ENCODE measurements at places on chromosomes 7 and 10. TPM values are rescaled to one million over a fixed set of nuclear protein-coding genes. Genes with fewer than 3 reads are reported as not detected.

DNA sequence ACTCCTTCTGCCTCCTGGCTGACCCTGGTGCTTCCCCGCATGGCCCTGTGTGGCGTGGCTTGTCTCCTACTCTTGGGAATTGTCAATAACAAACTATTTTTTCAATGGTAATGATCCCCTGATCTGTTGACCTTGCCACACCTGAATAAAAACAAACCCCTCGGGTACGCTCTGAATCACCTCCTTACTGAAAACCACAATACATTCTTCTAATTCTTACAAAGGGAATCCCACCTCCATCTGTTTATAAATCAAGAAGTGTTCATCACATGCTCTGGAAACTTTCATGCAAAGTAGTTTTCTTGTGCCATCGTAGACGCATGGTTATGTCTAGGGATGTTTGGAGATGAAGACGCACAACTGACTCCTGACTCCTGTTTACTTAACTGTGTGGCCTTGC is 245.8 kb downstream of the FRMD4A start:
- no peak for DNase-seq

- DNase-seq, result no peak
Measured at GRCh38 chr10:24951201-24952142, 934 bp downstream of the PRTFDC1 start.

The GHRHR gene
- not detected for total RNA-seq

DNA sequence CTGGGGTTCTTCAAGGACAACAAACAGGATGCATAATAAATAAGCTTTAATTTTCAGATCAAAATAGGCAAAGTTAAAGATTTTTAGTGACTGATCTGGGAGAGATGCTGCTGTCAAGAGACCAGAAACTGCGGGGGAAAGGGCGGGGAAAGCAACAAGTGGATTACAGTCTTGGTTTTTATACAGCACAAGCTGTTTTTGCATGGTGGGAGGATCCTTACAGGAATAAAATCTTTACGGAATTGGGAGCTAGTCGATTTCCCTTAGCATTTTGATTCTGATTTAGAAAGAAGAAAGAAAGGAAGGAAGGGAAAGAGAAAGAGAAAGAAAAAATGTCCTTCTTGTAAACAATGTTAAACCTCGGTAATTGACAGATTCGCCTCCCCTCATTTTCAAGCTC is 242.3 kb upstream of the SP8 start:
- no peak for DNase-seq

GRCh38 chr7:42065015-42065414 is 172.0 kb downstream of the GLI3 start:
- DNase-seq, result no peak

DNA sequence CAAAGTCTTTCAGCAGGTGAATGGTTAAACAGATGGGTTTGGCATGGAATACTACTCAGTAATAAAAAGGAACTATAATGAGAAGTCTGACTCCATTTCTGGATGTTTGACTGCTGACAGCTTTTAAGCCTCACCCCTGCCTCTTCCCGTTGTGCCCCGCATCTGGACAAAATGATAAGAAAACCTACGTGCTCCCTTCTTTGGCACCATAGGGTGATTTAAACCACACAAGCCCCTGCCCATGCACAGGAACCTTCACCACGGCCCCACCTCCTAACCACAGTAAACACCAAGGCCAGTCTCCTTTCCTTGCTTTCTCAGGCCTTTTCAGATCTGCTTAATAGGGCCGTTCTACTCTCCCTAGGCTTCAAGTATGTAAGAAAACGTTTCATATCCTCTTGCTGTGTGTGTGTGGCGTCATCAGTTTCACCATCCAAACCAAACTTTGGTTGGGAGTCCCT is 47.1 kb upstream of the UBN2 start:
- no peak for DNase-seq

The BHLHA15 gene
- 0.57 TPM for total RNA-seq

GRCh38 chr10:122323941-122324675 is 50.4 kb upstream of the PLEKHA1 start:
- no peak for DNase-seq

DNA sequence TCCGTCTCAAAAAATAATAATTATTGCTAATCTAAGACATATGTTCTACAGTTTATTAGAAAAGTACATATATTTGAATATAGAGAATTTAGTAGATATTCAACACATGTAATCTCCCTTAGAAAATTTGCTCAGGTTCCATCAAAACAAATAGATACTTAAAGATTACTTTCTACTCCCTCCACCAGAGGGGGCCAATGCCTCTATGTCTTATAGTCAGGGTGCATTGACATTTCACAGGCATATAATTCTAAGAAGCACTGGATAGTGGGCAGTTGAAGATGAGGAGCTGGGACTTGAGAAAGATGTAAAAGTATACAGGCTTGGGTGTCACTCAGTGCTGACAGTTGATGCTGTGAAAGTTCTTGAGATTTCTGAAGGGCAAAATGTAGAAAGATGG is 301.6 kb upstream of the HPS1 start:
- no peak for DNase-seq

GRCh38 chr7:151248346-151249033 is at the start of gene SMARCD3:
SMARCD3 (minus strand) TSS chr7:151248694; CDS start chr7:151248562, 132 bp downstream.
- no peak for DNase-seq

GRCh38 chr10:80537086-80537735 is 491 bp upstream of the SH2D4B start:
- no peak for DNase-seq

DNA sequence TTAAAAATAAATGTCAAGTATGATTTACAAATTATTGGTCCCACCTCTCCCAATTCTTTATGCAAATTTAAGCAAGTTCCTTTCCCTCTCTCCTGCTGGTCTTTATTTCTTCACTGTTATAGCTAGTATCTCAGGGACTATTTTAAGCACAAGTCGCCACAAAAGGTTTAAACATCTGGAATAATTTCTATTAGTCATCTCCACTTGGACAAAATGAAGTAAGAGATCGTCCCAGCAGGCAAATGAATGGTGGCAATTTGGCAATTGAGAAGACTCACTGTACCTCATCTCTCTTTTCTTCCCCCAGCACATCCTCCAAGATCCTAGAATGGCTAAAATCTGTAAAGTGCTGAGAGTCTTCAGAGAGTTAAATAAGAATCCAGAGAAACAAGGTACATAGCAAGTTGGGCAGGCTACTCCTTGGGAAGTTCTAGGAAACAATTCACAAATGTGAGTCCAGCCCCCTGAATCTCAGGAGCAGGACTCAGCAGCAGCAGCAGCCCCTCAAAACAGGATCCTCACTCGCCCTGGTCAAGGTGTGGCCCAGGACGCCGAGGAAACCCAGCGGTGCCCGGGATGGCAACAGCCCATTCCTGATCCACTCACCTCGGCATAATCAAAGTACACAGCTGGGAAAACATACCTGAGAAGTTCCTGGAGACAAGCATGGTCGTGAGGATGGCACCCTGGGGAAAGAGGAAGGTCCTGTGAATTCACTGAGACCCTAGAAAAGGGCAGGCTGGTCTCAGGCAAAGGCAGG is 30.3 kb upstream of the NDST2 start:
- DNase-seq, result no peak

DNA sequence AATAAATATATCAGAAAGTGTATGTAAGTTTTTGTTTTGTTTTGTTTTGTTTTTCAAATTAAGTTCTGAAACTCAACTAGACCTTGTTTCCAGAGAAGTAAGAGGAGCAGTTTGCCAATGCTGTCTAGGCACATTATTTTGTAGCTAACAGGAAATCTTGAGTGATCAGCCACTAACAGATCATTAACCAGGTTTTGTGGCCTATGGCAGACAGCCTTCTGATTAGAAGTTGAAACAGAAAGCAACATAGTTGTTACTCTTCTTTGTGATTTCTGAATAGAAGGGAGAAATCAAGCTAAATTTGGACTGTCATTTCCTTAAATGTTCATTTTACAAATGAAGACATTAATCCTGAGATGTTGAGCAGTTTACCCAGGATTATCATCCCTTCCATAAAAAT is 142.6 kb downstream of the PLXDC2 start:
- no peak for DNase-seq

The CHST12 gene
- total RNA-seq, result 9.9 TPM

All from activated T-helper 1 cell treated with anti-CD3 and anti-CD28 coated beads, Interleukin-12 subunit alpha, Interleukin-12 subunit beta, Interleukin-2, Interleukin-4 antibody, amounts not matched to agents 30 ng/mL and 10 ng/mL and 1 ng/mL, durations not matched to agents 14 hours and 24 hours and 36 hours (primary cell).